Colonic mucosa (tissue), 4 donors: ENCODE measurements at places on chromosomes 2 and 18. TPM values are rescaled to one million over a fixed set of nuclear protein-coding genes. Genes with fewer than 3 reads are reported as not detected.
A peak's percentile ranks its signal among the peaks of the same experiment; 100 is the strongest.

GRCh38 chr2:221397187-221397586 lies 174.9 kb downstream of the EPHA4 start:
- no peak overlapping the region for H3K27ac ChIP-seq
- no peaks in the 10 kb centered on the region for H3K4me1 ChIP-seq
- H3K27me3 ChIP-seq, result no peaks in the 10 kb centered on the region
- no peak for DNase-seq
- H3K36me3 ChIP-seq, result no peaks in the 10 kb centered on the region

DNA sequence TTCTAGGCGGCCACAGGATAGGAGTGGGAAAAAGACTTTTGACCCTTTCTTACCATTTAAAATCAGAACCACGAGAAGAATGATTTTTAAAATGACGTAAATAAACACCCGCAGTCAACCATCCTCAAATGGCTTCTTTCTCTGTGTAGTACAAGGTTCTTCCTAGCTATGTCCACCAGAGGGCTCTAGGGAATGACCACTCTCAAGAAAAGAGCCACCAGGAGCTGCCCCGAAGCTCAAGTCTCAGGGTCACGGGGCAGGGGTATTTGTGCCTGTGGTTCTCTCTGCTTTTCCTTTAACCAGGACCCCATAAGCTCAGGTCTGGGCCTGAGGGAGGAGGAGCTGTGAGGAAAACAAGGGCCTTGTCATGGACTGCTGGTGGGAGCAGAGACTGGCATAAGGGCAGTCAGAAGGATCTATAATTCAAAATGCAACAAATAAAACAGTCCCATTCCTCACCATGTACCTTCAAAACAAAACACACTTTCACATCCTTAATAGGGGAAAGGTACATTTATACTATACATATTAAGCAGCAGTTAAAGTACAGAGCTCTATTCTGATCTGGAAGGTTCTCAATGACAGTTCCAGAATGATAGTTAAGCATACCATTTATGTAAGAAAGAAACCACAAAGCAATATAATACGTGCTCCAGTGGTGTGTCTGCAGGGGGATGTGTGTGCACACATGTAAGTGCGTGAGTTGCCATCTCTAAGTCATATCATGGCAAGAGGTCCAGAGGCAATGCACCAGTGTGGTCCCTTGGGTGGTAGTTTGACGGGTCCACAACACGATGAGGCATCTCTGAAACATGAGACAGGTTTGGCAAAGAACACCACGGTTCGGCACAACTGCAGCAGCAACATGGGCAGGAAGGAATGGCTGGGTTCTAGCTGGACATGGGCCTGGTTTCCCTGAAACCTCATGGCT lies 18.6 kb downstream of the LYPD1 start:
- H3K36me3 ChIP-seq, result no peaks in the 10 kb centered on the region
- H3K27ac ChIP-seq, result no peak overlapping the region
- H3K4me1 ChIP-seq, result no peaks in the 10 kb centered on the region
- DNase-seq, result no peak
- H3K4me3 ChIP-seq, result no peak overlapping the region

DNA sequence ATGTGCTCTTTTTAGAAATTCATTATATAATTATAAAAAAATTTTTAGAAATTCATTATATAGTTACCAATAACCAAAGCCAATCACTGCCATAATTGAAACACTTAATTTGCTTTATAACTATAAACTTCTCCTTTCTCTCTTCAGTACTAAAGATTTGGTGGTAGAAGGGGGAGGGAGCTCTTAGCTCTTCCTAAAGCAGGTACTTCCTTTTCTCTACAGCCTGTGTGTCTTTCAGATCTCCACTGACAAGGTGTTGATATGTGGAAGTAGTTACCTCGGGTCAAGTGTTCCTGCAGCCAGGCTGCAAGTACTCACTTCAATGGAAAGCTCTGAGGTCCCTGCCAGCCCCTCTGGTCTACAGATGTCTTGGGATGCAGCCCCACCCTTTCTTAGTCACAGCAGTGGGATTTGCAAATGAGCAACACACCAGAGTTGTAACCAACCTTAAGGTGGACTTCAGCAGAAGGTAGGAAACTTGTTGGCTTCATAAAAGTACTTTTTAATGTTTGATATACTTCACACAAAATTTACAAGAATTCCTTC lies 690.0 kb downstream of the ARHGAP15 start:
- no peaks in the 10 kb centered on the region for H3K36me3 ChIP-seq
- no peak overlapping the region for H3K27ac ChIP-seq
- H3K4me1 ChIP-seq, result no peaks in the 10 kb centered on the region
- DNase-seq, result no peak

- no peaks in the 10 kb centered on the region for H3K4me1 ChIP-seq
- no peak for DNase-seq
- no peak overlapping the region for H3K4me3 ChIP-seq
These were observed 241.5 kb downstream of the RNF152 start for GRCh38 chr18:61651145-61651879.

DNA sequence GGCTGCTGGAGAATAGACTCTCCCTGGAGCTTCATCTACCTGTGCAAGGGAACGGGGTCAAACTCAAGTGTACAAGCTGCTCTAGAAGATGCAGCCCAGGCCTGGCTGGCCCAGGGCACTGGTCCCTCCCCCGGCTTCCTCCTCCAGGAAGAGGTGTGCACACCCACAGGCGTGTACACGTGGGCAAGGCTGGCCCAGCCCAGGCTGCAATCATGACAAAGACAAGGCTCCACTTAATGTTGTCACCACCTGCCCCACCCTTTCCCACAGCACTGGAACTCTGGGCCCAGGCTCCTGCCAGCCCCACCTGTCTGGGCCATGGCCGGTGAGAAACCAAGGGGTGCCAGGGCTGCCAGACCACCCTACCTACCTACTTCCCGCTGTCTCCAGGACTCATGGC lies 29.6 kb upstream of the ALPP start:
- H3K36me3 ChIP-seq, result no peaks in the 10 kb centered on the region
- no peak overlapping the region for H3K27ac ChIP-seq
- no peak overlapping the region for H3K4me3 ChIP-seq
- peaks cover 43% of the 10 kb centered on the region for H3K27me3 ChIP-seq
- peak; percentile 87 for DNase-seq
- no peaks in the 10 kb centered on the region for H3K4me1 ChIP-seq

Gene MPP4
- not detected for total RNA-seq

- H3K4me1 ChIP-seq, result no peaks in the 10 kb centered on the region
- H3K4me3 ChIP-seq, result no peak overlapping the region
These were observed 594.9 kb upstream of the ID2 start for GRCh38 chr2:8086796-8087479.

Gene CHMP3
- 115 TPM for total RNA-seq

- no peak overlapping the region for H3K4me3 ChIP-seq
- H3K27me3 ChIP-seq, result no peaks in the 10 kb centered on the region
- no peak overlapping the region for H3K27ac ChIP-seq
- no peaks in the 10 kb centered on the region for H3K4me1 ChIP-seq
These were observed 38.1 kb upstream of the SLC3A1 start for GRCh38 chr2:44237221-44237620.

- H3K27me3 ChIP-seq, result no peaks in the 10 kb centered on the region
- H3K36me3 ChIP-seq, result no peaks in the 10 kb centered on the region
- no peaks in the 10 kb centered on the region for H3K4me1 ChIP-seq
- H3K4me3 ChIP-seq, result no peak overlapping the region
- H3K27ac ChIP-seq, result no peak overlapping the region
These were observed 36.5 kb upstream of the CYTIP start for GRCh38 chr2:157480182-157480961.

GRCh38 chr2:47002480-47003381 lies 87.1 kb upstream of the MCFD2 start:
- no peaks in the 10 kb centered on the region for H3K27me3 ChIP-seq
- no peak overlapping the region for H3K27ac ChIP-seq
- no peaks in the 10 kb centered on the region for H3K36me3 ChIP-seq
- no peak overlapping the region for H3K4me3 ChIP-seq
- H3K4me1 ChIP-seq, result no peaks in the 10 kb centered on the region

- H3K4me3 ChIP-seq, result no peak overlapping the region
- DNase-seq, result no peak
- no peaks in the 10 kb centered on the region for H3K36me3 ChIP-seq
- H3K27ac ChIP-seq, result no peak overlapping the region
- no peaks in the 10 kb centered on the region for H3K4me1 ChIP-seq
These were observed 481.7 kb upstream of the CRIM1 start for GRCh38 chr2:35873921-35874320.

Gene MAP3K2
- total RNA-seq, result 76.0 TPM

Gene MLPH
- 87.9 TPM for total RNA-seq

DNA sequence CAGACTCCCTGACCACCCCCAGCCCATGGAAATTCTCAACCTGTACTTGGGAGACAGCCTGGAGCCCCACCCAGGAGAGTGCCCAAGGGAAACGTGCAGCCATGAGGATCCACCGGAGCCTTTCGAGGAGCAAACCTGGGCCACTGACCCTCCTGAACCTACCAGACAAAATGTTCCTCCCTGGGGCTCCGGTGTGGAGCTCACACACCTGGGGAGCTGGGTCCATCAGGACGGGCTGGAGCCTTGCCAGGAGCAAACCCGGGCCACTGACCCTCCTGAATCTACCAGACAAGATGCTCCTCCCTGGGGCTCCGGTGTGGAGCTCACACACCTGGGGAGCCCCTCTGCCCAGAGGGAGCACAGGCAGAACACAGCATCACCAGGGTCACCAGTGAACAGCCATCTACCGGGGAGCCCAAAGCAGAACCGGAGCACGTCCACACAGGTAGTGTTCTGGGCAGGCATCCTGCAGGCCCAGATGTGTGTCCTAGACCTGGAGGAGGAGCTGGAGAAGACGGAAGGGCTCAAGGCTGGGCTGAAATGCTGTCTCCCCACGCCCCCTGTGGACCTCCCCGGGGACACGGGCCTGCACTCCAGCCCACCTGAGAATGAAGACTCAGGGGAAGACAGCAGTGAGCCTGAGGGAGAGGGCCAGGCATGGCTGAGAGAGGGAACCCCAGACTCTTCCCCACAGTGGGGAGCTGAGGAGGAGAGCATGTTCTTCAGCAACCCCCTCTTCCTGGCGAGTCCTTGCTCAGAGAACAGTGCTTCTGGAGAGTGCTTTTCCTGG lies 8.9 kb downstream of the PSD4 start:
- H3K4me1 ChIP-seq, result no peaks in the 10 kb centered on the region
- no peak overlapping the region for H3K27ac ChIP-seq
- no peaks in the 10 kb centered on the region for H3K27me3 ChIP-seq
- no peak overlapping the region for H3K4me3 ChIP-seq
- no peaks in the 10 kb centered on the region for H3K36me3 ChIP-seq

Gene CFAP221
- not detected for total RNA-seq

GRCh38 chr2:146295080-146295670 lies 1549.7 kb upstream of the ACVR2A start:
- no peak overlapping the region for H3K4me3 ChIP-seq
- H3K4me1 ChIP-seq, result no peaks in the 10 kb centered on the region
- no peaks in the 10 kb centered on the region for H3K36me3 ChIP-seq
- H3K27me3 ChIP-seq, result no peaks in the 10 kb centered on the region
- DNase-seq, result no peak

DNA sequence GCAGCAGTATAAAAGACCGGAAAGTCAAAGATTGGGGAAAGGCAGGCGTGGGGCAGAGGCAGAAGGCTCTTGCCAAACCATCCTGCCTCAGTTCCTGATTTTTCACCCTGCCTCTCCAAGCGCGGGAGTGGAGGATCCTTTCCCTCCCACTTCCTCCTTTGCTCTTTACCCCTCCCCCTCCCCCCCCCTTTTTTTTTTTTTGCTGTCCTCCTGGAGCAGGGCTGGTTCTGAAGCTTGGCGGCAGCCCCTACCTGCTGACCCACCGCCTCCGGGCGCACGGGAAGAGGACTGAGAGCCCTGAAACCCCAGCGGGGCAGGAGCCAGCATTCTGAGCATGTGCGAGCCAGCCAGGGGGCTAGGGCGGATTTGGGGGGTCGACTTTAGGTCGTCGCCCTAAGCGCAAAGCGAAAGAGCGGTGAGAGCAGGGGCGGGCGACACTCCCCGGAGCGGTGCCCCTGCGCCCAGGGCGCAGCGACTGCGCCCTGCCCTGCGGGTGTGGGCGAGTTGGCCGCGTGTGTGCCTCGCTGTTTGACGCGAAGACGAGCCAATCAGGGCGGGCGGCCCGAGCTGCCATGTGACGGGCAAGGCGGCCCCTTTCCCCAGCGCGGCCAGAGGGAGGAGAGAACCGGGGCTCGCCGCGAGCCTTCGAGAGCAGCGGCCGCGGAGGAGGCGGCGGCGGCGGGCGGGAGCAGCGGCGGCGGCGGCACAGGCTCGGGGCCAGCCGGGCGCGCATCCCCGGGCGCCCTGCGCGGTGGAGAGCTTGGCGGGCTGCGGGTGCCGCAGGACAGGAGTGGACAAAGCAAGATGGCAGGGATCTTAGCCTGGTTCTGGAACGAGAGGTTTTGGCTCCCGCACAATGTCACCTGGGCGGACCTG lies at the start of gene CERS6:
Gene CERS6 (plus strand): TSS at position 628 of the 876 bp plus-strand sequence. CDS start 177 bp downstream, at position 805.
- H3K4me3 ChIP-seq, result peak within 1 kb of the TSS; percentile 87
- DNase-seq, result peak; percentile 97

Gene IL18RAP
- total RNA-seq, result 0.69 TPM

Gene C2orf78
- not detected for total RNA-seq

DNA sequence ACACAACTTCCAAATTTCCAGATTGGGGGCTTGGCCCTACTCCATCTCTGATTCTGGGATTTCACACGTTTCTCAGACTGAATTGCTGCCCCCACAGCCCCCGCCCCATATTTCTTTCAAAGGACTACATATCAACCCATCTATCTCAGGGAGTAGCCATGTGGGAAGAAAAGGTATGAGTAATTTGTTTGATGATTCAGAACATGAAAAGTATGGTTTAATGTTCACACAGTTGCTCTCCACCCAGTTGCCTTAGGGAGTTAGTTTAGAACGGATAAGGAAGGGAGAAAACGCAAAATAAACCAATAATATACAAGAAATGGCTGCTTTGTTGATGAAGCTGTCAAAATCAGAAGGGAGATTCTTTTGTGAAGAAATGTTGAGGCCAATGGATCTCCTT lies 145.1 kb downstream of the PIEZO2 start:
- no peak overlapping the region for H3K4me3 ChIP-seq
- no peaks in the 10 kb centered on the region for H3K4me1 ChIP-seq
- no peaks in the 10 kb centered on the region for H3K27me3 ChIP-seq
- DNase-seq, result no peak
- H3K36me3 ChIP-seq, result no peaks in the 10 kb centered on the region

Gene PDE1A
- total RNA-seq, result 1.7 TPM

Gene EML6
- 2.1 TPM for total RNA-seq

GRCh38 chr2:52429171-52429570 lies 1338.4 kb upstream of the CHAC2 start:
- no peak overlapping the region for H3K27ac ChIP-seq
- no peaks in the 10 kb centered on the region for H3K36me3 ChIP-seq
- DNase-seq, result no peak
- no peak overlapping the region for H3K4me3 ChIP-seq
- H3K27me3 ChIP-seq, result no peaks in the 10 kb centered on the region

Gene FSHR
- not detected for total RNA-seq

DNA sequence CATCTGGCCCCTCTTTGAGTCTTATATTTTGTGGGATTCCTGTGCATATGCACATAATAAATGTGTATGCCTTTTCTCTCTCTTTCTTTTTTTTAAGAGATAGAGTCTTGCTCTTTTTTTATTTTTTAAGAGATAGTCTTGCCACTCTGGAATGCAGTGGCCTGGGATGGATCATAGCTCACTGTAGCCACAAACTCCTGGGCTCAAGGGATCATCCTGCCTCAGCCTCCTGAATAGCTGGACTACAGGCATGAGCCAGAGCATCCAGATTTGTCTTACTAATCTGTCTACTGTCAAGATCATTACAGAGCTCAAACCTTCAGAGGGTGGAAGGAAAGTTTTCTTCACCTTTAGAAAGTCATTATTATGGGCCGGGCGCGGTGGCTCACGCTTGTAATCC lies 342.2 kb upstream of the LRRTM4 start:
- no peak for DNase-seq
- no peaks in the 10 kb centered on the region for H3K4me1 ChIP-seq
- no peaks in the 10 kb centered on the region for H3K36me3 ChIP-seq
- no peak overlapping the region for H3K27ac ChIP-seq

Gene TMEM17
- total RNA-seq, result 0.35 TPM

Gene C2orf15
- 3.1 TPM for total RNA-seq

GRCh38 chr2:121868652-121869051 lies 113.2 kb downstream of the TSN start:
- no peaks in the 10 kb centered on the region for H3K4me1 ChIP-seq
- no peak overlapping the region for H3K27ac ChIP-seq
- H3K27me3 ChIP-seq, result no peaks in the 10 kb centered on the region
